T1000 (cell line): ENCODE measurements at places on chromosomes 4 and X.

- no peak for DNase-seq
Measured at GRCh38 chr4:28479666-28480065, 1619.0 kb downstream of the STIM2 start.

- no peak for DNase-seq
Measured at GRCh38 chrX:115892787-115893671, 277.5 kb upstream of the AGTR2 start.

GRCh38 chr4:85833302-85833701, 358.4 kb downstream of the ARHGAP24 start:
- no peak for DNase-seq

DNA sequence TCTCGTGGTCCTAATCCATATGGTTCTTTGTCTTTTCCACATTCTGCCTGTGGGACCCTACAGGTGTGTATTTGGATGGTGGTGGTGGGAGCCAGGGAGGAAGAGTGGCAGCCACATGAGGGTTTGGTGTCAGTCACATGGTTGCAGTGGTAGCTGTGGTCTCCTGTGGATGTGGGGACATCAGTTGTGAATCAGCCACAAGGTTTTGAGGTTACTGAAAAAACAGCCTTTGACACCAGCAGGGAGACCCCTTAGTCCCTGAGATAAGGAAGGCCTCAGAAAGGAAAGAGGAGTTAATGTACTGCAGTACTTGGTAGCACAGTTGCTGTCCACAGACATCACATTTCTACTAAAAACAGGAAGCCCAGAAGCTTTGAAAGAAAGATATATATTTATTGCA, 15.8 kb upstream of the GAGE10 start:
- no peak for DNase-seq

- DNase-seq = no peak
Measured at GRCh38 chrX:150873616-150874015, 24.9 kb downstream of the CD99L2 start.

GRCh38 chr4:11098461-11098860, 330.2 kb downstream of the HS3ST1 start:
- no peak for DNase-seq

DNA sequence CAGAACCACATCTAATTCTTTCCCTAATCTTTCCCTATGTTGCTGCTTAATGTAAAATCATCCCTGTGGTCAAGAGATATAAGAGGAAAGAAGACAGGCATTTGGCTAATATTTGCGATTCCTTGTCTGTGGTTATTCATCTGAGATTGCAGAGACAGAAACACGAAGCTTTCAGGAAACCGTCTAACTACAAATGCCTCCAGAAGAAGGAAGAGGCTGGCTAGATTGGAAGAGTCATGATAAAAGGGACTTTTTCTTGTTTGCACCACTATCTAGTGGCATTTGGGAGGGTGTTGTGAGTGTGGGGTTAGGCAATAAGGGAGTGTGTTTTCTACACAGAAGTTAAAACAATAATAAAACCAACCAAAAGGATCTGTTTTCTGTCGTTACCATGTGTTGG, 43.9 kb downstream of the TMEM154 start:
- no peak for DNase-seq

DNA sequence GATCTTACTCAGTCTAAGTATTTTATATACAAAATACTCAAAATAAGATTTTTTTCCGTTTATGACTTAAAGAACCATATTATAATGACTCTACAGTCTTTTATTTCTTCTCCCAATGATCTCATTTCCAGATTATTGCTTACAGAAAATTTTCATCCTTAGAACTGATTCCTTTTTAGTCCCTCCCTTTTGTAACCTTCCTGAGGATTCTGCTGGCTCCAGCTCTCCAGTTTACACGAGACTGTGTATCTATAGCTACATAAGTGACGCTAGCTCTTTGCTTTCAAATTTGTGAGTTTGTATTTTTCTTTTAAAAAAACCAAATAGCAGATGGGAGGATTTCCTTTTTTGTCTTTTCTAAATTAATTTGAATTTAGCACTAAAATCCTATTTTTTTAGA, 24.0 kb downstream of the FHDC1 start:
- DNase-seq = no peak

DNA sequence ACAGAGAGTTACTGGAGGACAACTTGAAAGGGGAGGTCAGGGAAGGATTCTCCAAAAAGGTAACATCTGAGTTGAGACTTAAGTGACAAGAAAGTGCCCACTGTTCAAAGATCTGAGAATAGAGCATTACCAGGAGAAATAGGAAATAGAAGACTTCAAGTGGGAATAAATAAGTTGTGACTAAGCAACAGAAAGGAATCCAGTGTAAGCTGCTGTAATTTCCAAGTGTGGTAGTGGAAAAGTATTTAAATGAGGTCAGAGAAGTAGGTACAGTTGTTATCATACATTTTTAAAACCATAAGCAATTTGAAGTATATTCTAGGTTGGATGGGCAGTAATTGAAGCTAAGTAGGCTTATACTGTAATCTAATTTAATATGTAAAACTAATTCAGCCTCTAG, 211.9 kb downstream of the FBXO8 start:
- DNase-seq = no peak

DNA sequence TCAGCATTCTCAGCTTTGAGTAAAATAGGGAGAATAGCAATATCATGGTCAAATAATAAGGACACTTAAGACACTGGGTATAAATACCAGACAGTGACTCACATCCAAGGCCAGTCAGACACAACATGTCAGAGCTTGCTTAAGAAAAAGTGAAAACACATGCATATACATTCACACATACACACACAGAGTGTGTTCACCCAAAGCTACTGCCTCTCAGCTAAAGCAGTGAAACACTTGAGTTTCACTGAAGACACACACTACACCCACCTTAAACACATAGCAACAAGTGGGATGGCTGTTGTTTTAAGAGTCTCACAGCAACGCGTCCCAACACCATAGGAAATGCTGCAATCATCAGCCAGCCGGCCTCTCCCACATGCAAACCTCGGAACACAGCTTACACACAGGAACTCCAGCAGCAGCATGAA, 14.4 kb downstream of the SHROOM4 start:
- no peak for DNase-seq

- DNase-seq = no peak
Measured at GRCh38 chr4:98620087-98620784, 38.2 kb downstream of the TSPAN5 start.

GRCh38 chr4:118346495-118346894, 6.3 kb downstream of the PRSS12 start:
- DNase-seq = no peak

DNA sequence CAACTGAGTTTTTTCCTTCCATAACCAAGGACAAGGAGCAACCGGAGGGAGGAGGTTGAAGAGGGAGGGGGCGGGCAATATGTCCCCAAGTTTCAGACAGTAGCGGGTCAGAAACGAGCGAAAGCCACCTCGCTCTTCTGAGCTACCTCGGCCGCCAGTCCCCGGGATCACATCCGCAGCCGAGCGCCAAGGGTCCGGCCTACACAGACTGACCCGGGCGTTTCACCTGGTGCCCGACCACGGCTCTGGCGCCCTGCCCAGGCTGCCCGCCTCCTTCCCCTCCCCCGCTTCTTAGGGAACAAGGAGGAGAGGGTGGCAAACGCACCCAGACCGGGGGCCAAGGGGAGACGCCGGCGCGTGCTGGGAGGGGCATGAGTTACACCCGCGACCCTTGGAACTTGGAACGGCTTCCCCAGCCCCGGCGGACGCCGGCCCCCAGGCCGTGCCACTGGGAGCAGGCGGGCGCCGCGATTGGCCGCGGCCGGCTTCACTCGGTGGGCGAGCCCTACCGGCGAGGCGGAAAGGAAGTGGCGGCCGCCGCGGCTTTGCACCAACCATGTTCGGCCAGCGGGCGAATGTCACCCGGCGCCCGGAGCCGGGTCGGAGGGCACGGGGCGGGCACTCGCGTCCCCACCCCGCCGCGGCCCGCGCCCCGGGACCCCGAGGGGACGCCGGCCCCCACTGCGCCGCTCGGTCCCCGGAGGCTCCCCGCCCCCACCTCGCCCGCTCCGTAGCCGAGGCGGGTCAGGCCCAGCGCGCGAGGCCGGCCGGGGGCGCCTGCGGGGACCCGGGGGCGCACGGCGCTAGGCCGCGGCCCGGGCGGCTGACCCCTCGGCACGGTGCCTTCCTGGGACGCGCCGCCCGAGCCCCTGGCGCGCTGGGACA, 1.5 kb downstream of the IRF2 start:
- peak; percentile 4 for DNase-seq

DNA sequence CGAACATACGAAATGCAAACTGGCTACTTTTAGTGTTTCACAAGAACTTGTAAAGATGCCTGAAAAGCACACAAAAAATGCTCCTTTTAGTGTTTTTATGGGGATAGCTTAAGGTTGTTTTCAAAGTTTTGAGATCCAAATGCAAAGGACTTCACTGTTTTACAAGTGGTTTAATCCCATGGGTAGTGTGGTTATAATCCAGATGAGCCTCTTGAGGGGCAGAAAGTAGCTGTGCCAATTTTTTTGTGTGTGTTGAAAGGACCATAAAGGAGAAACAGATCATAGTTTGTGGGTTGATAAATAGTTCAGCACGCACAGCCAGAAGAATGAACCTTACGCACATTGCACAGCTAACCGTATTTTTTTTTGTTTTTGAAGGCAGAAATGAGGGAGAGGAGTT, 126.9 kb upstream of the GIMD1 start:
- DNase-seq = no peak

DNA sequence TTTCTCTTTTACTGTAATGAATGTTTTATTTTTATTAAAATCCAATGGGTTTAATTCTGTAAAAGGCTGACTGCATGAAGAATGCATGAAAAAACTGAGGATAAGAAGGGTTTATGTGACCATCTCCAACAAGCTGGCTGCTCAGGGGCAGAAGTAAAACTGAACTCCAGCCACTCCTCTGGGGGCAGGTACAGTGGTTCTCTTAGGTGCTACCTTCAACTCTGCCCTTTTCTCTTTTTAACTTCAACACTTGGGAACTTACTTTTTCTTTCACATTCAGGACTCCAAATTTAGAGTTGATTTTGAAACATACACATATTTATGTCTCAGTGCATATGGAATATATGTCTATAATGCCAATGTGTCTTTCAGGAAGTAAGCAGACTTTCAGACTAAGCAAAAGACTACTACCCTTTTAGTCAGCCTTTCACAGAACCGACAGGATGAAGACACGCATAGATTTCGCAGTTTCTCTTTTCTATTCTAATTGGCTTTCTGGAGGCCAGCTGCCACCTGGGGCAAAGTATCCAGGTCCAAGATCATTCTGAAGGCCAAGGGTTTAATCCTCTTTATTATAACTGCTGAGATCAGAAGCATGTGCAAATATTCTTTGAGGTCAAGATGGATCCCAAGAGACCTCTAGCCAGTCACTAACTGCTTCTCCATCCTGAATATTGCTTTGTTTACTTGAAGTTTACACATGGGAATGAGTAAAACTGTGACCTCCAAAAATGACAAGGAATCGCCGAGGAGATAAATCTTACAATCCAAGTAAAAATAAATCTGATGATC, 30.7 kb downstream of the HS3ST1 start:
- DNase-seq = no peak

GRCh38 chr4:3391422-3391821, 50.3 kb upstream of the HGFAC start:
- no peak for DNase-seq

DNA sequence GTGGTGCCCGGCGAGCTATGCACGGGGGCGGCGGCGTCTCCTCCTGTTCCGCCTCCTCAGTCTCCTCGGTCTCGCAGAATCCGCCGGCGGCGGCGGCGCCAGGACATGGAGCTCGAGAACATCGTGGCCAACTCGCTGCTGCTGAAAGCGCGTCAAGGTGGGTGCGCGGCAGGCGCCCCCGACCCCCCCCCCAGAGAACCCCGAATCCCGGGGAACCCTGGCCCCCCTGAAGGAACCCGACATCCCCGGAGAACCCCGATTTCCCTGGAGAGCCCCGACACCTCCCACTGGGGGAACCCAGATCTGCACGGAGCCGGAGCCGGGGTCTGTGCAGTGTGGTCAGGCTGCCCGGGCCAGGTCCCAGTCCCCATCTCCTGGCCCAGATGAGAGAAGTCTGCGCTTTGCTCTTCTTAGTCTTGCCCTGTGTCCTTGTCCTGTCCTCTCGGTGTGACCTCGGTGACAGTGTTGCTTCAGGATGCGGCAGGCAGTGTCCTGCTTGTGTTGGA, 648 bp downstream of the GRK4 start:
- peak; percentile 59 for DNase-seq

DNA sequence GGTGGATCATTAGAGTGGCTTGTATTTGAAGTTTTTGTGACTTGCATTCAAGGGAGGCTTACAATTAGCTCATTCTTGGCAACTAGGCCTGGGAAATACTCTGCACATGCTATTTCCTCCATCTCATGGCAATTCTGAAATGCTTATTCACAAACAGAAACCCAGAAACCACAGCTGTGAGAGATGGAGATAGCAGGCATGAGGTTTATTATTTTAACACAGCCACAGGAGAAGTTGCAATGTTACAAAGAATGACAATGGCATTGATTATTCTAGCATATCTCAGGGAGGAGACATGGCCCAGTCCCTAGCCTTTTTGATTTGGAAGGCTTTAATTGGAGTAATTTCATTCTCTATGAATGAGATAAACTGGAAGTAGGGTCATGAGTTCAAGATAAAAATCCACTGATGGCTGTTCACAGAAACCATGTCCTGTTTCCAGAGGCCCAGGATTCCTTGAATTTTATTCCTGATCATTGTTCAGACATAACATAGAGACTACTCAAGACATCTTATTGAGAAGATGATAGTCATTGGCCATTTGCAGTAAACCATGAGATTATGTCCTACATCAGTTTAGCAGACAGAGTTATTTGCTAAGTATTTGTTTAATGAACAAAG, 123.9 kb downstream of the MID1 start:
- no peak for DNase-seq

- DNase-seq = no peak
Measured at GRCh38 chr4:152045807-152046571, 285.2 kb upstream of the GATB start.

- DNase-seq = no peak
Measured at GRCh38 chr4:163688856-163689255, 194.4 kb downstream of the TMA16 start.

- DNase-seq = no peak
Measured at GRCh38 chrX:104324461-104325212, 69.9 kb upstream of the ESX1 start.

GRCh38 chr4:184860018-184860779, 34.4 kb upstream of the ACSL1 start:
- no peak for DNase-seq

GRCh38 chr4:147328756-147329446, 152.0 kb upstream of the EDNRA start:
- no peak for DNase-seq

DNA sequence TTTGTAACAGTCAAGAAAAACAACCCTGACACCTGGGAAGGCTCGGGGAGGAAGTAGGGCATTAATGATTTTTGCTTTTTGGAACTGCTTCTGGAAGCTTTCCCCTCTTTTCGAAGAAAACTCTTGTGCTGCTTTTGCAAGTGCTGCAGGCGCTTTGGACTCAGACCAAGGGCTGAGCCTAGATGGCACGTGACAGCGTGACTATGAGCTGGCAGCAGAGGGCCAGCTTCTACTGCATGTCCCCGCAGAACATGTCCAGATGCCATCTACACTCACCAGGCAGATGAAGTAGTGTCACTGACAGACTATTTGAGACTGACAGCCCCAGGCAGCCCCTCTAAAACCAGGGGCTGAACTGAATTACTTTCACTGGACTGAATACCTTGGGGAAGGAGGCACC, 6.2 kb downstream of the NR0B1 start:
- no peak for DNase-seq

GRCh38 chr4:67880866-67881610, 2.8 kb downstream of the TMPRSS11D start:
- no peak for DNase-seq
